Esophagus (tissue), 2 donors: ENCODE measurements at places on chromosomes 6 and 20. TPM values are rescaled to one million over a fixed set of nuclear protein-coding genes. Genes with fewer than 3 reads are reported as not detected.

Gene RPL10A
- polyA plus RNA-seq = 735 TPM

Gene COL11A2
- polyA plus RNA-seq = 0.38 TPM

Gene CDSN
- polyA plus RNA-seq = 0.20 TPM

Gene SRMS
- 0.04 TPM for polyA plus RNA-seq

Gene FAM110A
- polyA plus RNA-seq = 27.0 TPM

Gene NHLRC1
- polyA plus RNA-seq = 1.4 TPM

Gene HMGA1
- 202 TPM for polyA plus RNA-seq

Gene MLIP
- 4.1 TPM for polyA plus RNA-seq

Gene DYNLT2
- 1.3 TPM for polyA plus RNA-seq

Gene PRR18
- not detected for polyA plus RNA-seq

Gene POM121L2
- not detected for polyA plus RNA-seq

Gene SLC12A5
- 0.25 TPM for polyA plus RNA-seq

Gene LAMA5
- 329 TPM for polyA plus RNA-seq

Gene TMEM244
- not detected for polyA plus RNA-seq

Gene GPR6
- not detected for polyA plus RNA-seq

Gene FOXO3
- 15.3 TPM for polyA plus RNA-seq

Gene SNAP25
- polyA plus RNA-seq = 0.06 TPM

Gene ERVFRD-1
- 0.02 TPM for polyA plus RNA-seq

Gene FAM209A
- polyA plus RNA-seq = 0.20 TPM

Gene CTAGE9
- polyA plus RNA-seq = not detected

Gene HRH3
- 0.02 TPM for polyA plus RNA-seq

Gene ZSCAN31
- polyA plus RNA-seq = 9.2 TPM

Gene SLC35D3
- polyA plus RNA-seq = not detected

Gene GRIK2
- 0.08 TPM for polyA plus RNA-seq

Gene PSORS1C2
- 0.81 TPM for polyA plus RNA-seq
